Stimulated activated CD4-positive, alpha-beta T cell treated with anti-CD3 and anti-CD28 coated beads, Interleukin-4, amount 100 ng/mL, for 4 hours (primary cell): ENCODE measurements at places on chromosomes 7 and 10.

DNA sequence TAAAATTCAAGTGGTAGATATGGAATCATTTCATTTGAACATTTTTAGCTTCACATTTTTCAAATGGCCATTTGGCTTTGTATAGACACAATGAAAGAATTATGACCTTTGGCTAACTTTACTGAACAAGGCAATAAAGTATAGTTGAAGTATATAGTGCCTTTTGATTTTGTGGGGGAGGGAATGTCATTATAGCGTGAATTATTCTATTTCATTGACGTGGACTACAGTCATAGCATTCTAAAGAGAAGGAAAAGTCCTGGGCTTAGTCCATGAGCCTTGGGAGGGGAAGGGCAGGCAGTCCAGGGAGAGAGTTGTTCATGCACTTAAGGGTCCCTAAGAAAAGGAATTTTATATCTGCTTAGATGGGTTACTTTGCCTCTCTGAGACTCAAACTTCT lies 181.4 kb upstream of the GPR26 start:
- no peak for DNase-seq

DNA sequence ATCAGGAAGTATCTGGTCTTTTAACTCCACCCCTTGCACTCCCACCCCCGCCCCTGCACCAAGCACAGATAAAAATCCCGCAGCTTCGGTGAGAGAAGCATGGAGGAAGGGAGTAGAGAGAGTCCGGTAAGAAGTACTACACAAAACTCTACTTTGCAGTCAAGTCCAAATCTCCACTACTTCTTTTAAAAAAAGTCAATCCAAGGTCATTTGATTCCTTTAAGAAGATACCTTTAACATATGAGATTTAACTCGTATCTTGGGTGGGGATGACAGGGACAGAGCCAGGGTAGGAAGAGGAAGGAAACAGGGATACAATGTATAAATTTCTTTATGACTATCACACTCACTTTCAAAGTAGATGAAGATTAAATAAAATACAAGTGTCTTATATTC lies 132.1 kb downstream of the NRBF2 start:
- peak; percentile 11 for DNase-seq

DNA sequence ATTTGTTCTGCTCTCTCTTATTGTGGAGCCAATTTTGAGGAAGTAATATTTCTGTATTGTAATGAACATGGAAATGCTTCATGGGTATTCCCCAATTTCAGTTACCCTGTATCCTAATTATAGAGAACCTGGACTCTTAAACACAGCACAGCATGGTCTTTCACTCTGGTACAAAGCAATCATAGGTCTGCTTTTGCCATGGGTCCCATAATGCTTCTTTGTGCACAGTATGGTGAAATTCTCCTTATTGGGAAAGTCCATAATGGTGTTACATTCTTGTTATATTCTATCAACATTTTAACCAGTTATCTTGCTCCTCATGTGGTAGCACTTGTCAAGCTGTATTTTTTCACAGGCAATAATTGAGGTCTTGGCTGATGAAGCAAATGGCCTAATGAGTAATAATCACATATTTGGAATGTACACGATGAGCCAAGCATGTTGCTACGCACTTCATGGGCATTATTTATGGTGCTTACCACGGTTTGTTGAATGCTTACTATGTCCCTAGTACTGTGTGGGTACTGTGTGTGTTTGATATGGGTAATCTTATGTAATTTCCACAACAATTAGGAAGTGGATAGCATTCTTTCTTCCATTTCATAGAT lies 42.9 kb downstream of the PRKG1 start:
- DNase-seq = no peak

DNA sequence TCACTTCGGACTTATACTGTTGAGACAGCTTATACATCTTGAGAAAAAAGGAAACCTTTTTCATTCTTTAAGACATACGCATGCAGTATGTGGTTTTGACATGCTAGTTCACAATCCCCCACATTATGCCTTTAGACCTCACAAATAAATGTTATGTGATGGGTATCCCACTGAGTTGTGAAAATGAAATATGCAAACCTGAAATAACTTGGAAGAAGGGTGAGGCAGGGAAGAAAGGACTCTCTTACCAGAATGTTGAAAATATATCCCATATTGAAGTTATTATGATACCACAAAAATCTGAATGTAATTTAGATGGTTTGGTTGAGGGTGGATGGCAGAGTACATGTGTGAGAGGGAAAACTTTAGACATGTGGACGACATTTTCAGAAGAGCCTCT lies 379.8 kb downstream of the BBS9 start:
- DNase-seq = no peak

DNA sequence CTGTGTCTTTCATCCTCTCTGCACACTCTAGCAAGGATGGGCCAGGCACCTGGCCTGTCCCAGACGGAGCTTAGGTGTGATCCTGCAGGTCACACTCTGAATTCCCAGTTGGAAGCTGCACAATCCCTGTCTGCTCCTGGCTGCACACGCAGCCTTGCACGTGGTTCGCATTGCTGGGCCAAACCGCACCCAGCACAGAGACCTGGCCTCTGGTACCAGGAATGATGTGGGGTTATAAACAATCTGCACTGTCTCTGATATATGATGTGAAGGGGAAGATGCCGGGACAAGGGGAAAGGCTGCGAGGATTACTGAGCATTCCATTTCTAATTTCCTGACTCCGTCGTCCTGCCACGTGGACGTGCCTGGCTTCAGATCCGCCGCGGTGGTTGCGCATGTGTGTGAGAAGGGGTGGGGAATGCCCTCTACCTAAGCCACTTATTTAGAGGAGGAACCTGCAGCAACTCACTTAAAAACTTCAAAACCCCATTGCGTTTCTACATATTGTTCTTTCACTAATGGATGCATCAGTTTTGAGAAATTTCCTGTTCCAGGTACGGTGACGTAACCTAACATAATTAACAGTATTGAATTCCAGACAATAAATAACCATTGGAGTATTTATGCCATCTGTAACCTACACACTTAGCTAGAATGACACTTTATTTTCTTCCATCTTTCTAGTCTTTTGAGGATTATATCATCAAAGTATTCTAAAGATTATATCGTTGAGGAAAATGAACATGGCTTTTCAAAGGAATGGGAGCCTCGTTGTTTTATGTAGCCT lies 559.7 kb upstream of the MGMT start:
- DNase-seq = no peak

DNA sequence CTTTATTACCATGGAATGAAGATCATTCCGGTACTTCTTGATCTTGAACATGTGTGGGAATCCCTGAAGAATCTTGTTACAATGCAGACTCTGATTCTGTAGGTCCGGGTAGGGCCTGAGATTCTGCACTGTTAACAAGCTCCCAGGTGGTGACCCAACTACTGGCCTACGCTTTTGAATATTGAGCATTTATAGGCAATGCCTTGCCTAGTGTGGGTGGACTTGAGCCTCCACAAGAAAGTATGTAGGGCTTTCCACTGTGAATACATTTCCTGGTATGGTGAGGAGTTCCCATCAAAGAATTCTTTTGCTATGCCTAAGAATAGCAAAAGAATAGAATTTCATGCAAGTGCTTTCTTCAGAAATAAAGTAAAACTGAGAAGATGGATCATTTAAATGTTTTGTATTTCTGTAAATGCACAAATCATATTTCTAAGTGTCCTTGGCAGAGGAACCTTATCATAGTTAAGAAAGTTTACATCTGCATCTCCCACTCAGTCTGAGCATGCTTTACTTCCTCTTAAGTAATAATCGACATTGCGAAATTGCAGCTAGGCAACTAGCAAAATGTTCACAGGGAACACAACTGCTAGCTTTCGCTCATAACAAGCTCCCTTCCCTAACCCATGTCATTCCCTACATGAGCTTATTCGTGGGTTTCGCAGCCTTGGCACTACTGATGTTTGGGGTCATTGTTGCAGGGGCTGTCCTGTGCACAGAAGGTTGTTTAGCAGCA lies 71.4 kb downstream of the AHR start:
- DNase-seq = no peak

DNA sequence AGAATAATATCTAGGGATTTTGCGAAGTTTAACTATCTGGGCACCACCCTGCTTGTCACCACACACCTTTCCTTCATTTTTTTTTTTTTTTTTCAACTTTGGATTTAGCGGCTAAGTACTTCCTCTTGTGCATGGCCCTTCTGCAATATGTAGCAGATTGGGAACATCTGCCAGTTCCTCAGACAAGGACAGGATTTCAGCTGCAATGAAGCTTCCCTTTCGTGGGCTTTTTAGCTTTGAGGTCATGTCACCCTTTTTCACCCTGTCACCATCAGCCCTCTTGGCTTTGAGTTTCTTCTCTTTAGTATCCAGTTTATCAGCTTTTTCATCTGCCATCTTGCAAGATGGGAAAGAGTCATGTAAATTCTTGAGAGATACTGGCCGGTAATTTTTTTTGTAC lies 81.6 kb upstream of the ETV1 start:
- DNase-seq = no peak

DNA sequence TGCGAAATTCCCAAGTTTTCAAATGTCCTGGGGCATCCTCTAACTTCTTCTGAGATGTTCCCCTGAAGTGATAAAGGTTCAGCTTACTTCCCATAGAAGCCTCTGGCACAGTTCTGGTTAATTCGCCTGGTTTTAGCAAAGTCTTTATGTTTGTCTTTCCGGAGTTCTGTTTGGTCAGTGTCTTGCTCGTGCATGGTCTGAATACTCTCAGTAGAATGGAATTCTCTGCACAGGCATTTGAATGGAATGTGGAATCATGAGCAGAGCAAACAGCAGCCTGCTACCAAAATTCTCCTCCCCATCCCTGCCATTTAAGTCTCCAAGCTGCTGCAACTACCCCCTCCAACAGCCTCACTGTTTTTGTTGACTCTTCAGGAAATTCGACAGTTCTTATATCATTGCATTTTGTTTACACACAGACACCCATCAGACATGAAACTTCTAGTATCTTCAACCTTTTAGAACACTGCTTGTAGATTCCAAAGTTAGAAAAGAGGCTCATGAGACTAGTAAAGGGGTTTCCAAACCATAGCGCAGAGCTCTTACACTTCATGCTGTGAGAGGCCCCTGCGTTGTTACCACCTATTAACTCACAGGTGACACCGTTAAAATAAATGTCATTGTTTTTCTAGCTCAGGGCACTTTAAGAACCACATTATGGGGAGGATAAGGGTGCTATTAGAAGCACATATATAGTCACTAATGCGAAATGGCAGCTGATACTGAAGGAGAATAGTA lies 129.7 kb downstream of the PLCE1 start:
- no peak for DNase-seq

GRCh38 chr7:25310896-25311295 lies 82.6 kb upstream of the NPVF start:
- DNase-seq = no peak

DNA sequence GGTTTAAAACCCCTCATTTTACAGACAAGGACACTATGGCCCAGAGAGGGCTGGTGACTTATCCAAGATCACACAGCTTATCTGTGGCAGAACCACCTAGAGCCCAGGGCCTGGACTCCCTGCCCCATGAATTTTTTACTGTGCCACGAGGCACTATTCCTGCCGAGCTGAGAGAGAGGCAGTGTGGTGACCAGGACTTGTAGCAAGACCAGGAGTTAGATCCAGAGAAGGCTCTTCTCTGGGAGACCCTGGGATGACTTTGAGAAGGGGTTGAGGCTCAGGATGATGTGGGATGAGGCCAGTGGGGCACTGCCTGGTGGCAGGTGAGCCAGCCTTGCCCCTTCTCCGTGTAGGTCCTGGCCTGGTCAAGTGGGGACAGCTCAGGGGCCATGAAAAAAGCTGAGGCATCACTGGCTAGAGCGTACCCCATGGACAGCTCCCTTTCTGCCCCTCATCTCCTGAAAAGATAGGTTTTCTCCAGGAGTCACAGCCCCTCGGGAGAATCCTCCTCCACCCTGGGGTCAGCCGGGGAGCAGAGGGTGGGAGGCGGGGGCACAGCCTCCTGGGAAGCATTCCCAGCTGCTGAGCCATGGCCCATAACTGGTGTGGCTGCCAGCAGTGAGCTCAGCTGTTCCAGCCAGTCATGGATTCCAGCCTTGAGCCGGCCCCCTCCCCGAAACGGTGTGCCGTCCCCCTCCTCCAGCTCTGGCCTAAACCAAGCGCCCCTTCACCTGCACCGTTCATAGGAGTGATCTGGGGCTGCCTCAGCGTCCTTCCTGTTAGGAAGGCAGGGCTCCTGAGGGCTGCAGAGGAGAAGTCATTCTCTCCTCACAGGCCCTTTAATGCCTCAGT lies 5.8 kb downstream of the FLNC start:
- DNase-seq = no peak

- DNase-seq = no peak
Observed at GRCh38 chr7:99090771-99091542, 53.0 kb downstream of the SMURF1 start.

- DNase-seq = no peak
Observed at GRCh38 chr7:93036149-93036640, 81.6 kb downstream of the SAMD9 start.
